ENCODE measurements at places on chromosomes 6 and 20. TPM values are rescaled to one million over a fixed set of nuclear protein-coding genes. Genes with fewer than 3 reads are reported as not detected.

EDN3 gene
- 0.24 TPM for polyA plus RNA-seq

DEF6 gene
- polyA plus RNA-seq: 7.8 TPM

GRCh38 chr6:56905378-56905777, 49.5 kb upstream of the BEND6 start:
- DNase-seq: no peak

HLA-DRB1 gene
- 107 TPM for polyA plus RNA-seq

GRCh38 chr6:44431118-44431725, 43.7 kb downstream of the CDC5L start:
- peak; percentile 49 for DNase-seq

IL20RA gene
- polyA plus RNA-seq: 2.1 TPM

GRCh38 chr6:17666646-17667045, 40.1 kb downstream of the NUP153 start:
- DNase-seq: no peak

- no peak for DNase-seq
These were observed 1.3 kb downstream of the SMIM13 start for GRCh38 chr6:11094941-11095340.

RIN2 gene
- 19.5 TPM for polyA plus RNA-seq

DNA sequence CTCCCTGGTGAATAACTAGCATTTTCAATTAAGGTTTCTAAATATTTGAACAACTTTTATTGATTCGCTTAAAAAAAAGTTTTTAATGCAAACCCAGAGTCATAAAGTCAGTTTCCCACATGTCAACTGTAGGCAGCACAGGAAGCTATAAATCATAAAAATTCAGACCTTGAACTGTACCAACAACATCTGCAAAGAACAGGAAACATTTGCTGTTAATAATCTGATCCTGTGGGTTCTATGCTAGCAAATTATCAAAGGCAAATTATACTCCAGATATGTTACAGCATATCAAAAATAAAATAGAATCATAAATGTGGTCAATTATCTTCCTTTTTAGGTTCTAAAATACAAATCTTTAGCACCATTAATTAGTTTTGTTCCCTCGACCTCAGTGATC, 16.6 kb upstream of the MAP7 start:
- DNase-seq: no peak

- DNase-seq: no peak
These were observed 4.6 kb downstream of the DTNBP1 start for GRCh38 chr6:15658181-15658744.

DNA sequence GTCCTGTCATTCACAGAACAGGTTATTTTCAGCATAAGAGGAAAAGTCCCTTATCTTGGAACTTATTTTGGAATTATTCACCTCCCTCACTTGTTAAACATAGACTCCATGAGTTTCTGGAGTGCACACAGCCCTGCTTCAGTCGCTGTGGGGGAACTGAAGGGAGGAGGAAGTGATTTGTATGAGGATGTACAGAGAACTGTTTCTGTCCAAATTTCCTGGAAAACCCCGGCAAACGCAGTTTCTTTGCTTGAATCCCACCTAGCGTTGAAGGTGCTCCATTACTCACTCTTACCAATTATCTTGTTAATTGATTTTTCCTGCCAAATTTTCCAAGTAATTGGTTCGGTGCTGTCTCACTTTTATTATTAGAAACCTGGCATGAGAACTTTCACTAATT, 78.0 kb upstream of the AGPAT4 start:
- DNase-seq: no peak

- DNase-seq: no peak
These were observed 11.8 kb upstream of the FILIP1 start for GRCh38 chr6:75505424-75505823.

GRCh38 chr6:121247386-121247785, 86.9 kb downstream of the TBC1D32 start:
- DNase-seq: no peak

GRCh38 chr6:24357336-24358218, at the start of gene DCDC2:
DCDC2 (minus strand) TSS chr6:24358059; CDS start chr6:24357750, 309 bp downstream.
- peak; percentile 71 for DNase-seq

DNAH8 gene
- 0.01 TPM for polyA plus RNA-seq

TMC2 gene
- polyA plus RNA-seq: 0.34 TPM

PIGU gene
- 19.1 TPM for polyA plus RNA-seq

SAMHD1 gene
- polyA plus RNA-seq: 146 TPM

- no peak for DNase-seq
These were observed 57.2 kb downstream of the GINS1 start for GRCh38 chr20:25464501-25465242.

INSM1 gene
- 0.04 TPM for polyA plus RNA-seq

- DNase-seq: no peak
These were observed 17.9 kb upstream of the SLC22A1 start for GRCh38 chr6:160103825-160104100.

DNA sequence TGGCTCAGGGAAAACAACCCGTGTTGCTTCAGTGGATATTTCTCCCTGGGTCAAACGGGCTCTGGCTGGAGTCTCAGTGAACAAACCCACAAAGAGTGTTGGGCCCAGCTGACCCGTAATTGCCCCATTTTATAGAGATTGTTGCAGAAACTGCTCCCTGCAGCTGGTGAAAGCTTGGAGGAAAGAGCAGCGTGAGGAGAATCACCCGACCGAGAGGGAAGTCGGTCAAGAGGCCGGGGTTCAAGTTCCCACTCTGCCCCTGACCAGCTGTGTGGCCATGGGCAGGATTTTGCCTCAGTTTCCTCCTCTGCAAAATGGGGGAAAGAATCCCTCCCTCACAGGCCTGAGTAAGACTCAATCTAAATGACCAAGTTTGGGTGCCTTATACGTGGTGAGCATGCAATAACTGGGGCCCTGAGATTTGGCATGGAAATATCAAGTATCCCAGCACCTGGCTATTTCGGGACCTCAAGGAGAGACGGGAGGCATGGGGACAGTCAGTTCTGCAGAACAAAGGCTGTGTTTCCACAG, 1.7 kb upstream of the TGM2 start:
- DNase-seq: no peak

- no peak for DNase-seq
These were observed 26.2 kb upstream of the LRRC1 start for GRCh38 chr6:53768636-53769035.

- no peak for DNase-seq
These were observed 69.5 kb downstream of the SLX4IP start for GRCh38 chr20:10504608-10504993.

- DNase-seq: no peak
These were observed 89.4 kb downstream of the TBXT start for GRCh38 chr6:166078294-166078693.

DNA sequence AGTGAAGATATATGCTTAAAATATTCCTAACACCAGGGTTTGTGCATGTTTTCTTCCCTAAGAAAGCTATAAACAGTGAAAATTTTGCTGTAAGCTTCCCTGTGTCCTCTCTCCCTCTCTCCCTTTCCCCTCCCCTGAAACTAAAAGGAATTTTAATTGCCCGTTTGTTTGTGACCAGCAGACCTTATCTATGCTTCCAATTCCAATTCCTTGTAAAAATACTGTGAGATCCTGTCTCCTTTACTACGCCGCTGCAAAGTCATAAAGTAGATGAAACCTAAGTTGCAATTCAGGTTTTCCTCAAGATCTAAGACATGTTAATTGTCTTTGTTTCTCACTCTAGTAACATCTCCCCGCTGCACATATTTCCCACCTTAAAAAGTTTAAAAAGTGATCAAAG, 82.3 kb downstream of the DNAH8 start:
- DNase-seq: no peak

DNA sequence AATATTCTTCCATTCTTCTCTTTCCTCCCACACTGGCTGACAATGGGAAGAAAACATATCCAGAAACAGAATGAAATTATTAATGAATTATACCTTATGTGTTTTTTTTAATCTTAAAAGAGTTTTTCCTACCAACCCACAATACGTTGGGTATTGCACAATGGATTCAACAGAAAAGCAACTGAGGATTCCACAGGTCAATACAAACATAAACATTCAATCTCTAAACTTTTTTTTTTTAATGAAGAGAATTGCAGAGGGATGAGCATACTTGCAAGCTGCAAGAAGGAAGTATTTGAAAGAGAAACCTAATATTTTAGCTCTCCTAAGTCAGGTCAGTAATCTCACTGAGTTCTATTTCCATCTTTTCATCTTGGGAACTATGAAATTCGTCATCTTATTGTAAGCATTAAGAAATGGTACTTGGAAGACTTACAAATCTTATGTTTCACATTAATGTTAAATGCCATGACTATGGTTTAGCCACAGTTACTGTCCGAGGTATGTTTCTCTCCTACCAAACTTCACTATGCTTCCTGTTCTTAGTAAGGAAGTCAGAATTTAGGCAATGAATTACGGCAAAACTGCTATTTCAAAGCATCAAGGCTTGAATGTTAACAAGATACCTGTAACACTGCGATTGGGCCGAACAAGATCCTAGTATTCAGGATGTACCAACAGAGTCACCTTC, 100.8 kb downstream of the HIVEP2 start:
- no peak for DNase-seq

TNXB gene
- polyA plus RNA-seq: 93.5 TPM

MUC21 gene
- not detected for polyA plus RNA-seq

CAGE1 gene
- not detected for polyA plus RNA-seq

GRCh38 chr6:144320741-144321140, 35.6 kb downstream of the UTRN start:
- no peak for DNase-seq

DNA sequence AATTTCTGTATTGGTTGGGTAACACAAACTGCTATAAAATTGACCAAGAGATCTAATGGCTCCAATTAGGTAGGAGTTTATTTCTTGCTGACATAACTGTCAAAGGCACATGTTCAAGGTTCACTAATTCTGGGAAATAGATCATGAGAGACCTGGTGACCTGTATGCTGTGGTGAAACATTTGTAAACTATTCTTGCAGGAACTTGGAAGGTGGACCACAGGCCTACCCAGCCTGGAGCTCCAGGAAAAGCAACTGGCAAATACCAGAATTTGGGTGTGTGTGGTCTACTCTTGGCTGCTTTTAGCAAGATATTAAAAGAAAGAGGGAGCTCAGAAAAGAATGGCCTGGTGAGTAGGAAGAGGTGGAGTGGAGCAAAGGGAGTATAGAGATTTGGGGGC, 184.6 kb downstream of the QKI start:
- DNase-seq: no peak

PGC gene
- polyA plus RNA-seq: not detected

DNA sequence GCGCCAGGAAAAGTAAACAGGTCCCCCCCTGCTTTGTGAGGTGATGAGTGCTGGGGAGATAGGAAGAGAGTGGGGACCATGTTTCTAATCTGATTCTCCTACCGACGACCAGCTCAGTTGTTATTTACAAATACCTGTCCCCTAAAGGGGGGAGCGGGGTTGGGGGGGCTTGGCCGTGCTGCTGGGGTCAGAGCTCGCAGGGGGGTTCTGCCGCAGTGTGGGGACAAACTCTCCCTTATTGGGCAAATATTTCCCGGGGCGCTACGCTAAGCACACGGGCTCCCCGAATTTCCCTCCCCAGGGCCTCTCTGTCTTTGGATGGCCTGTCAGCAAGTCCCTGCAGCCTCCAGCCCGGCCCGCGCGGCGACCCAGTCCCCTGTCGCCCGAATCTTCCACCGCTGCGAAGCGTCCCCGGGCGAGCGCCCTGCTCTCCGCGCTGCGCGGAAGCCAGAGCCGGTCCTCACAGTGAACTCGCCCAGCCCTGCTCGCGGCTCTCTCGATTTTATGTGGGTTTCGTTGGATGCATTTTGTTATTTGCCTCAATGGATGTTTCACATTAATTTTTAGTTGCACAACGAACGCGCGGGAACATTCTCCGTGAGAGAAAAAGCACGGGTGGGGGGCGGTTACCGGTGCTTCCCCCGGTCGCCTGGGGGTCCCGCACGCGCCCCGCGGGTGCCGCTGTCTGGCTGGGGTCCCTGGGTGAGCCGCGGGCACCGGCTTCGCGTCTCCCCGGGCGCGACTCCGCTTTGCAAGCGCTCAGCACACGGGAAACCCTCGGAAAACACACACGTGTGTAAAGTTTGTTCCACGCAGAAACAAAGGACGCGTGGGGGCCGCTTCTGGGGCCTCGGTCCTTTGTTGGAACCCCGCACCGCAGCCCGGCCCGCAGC, 1.5 kb upstream of the STX16 start:
- DNase-seq: no peak

IL17A gene
- polyA plus RNA-seq: not detected

- no peak for DNase-seq
These were observed 84.0 kb downstream of the PREX1 start for GRCh38 chr20:48743807-48744206.

LHFPL5 gene
- polyA plus RNA-seq: not detected

GRCh38 chr6:29834564-29835436, 7.2 kb downstream of the HLA-G start:
- no peak for DNase-seq

NTSR1 gene
- polyA plus RNA-seq: 0.34 TPM

DNA sequence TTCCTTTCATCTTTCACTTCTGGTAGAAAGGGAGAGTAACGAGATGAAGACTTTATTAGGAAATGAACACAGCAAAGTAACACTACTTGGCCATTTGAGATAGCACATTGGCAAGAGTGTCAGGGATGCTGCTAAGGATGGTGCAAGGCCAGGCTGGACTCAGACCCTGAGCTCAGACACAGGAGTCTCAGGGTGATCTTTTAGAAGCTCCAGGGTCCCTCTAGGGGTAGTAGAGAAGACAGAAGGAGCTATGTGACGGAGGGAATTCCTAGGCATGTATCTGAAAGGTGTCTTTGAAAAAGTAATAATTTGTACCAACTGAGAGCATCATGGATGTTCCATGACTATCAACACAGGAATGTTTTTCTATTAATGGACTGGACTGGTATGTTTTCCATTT, 436.5 kb downstream of the DHX35 start:
- no peak for DNase-seq

GRCh38 chr20:38581013-38581412, at the start of gene ADIG:
ADIG (plus strand) TSS chr20:38581197; CDS start chr20:38581251, 54 bp downstream.
- DNase-seq: no peak

GRCh38 chr6:6006428-6007365, at the start of gene NRN1:
NRN1 (minus strand) TSS chr6:6006925; CDS start chr6:6006749, 176 bp downstream.
- DNase-seq: no peak

- no peak for DNase-seq
These were observed 22.4 kb downstream of the C20orf173 start for GRCh38 chr20:35506872-35507638.

DNA sequence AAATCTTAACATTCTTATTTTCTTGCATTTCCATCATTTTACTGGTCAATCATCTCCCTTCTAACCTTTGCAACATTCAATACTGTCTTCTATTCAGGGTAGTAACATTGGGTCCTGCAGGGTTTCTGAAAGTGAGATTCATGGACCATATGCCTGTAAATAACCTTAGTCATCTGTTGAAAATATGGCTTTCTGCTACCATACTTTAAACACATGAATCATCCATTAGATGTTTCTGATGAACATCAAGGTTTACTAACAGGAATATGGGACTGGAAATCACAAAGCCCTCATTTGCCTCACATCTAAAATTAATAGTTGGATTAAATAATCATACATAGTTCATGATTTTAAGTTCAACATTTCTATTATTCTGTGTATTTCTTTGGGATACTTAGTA, 475.9 kb upstream of the MARCKS start:
- no peak for DNase-seq

Measured in urinary bladder (tissue), 4 donors.